ENCODE measurements at places on chromosomes 13 and 19.

DNA sequence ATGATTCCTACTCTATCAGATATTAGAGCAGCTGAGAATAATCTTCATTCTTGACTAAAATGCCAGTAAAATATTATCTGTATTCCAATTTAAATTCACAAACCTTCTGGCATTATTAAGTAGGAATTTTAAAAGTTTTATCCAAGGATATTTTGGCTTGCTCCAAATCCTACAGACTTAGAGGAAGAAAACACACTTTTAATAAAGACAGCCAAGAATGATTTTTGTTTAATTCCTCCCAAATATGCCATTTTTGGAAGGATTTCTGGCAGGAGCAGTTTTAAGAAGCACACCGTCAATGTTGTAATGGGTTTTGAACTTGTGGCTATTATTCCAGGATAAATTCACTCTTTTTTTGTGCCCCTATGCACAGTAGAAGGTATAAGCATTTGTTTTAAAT, 355.1 kb downstream of the SLITRK5 start:
- no peak for DNase-seq

GRCh38 chr19:47419030-47419783, at the start of gene MEIS3:
Gene MEIS3, minus strand, starts transcription at chr19:47419527. Its CDS starts 446 bp downstream, at chr19:47419081.
- DNase-seq: no peak

- DNase-seq: no peak
Measured at GRCh38 chr19:9871626-9872338, 36.7 kb downstream of the PIN1 start.

GRCh38 chr13:42973581-42973980, 18.5 kb downstream of the EPSTI1 start:
- no peak for DNase-seq

DNA sequence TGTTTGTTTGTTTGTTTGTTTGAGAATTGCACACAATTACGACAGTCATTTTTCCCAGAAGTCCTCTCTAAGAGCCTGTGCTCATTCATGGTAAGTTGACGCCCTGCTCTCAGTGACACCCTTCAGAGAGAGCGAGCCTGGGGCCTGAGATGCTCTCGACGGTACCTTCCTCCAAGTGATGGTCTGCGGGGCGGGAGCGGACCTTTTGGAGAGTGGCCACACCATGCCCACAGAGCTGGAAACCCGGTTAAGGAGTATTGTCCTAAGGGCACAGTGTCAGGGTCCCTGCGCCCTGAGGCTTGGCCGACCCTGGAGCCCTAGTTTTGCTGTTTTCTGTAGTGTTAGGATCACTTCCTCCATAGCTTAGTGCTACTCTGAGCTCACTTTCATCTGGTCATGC, 3.6 kb downstream of the POP4 start:
- DNase-seq: no peak

- peak; percentile 37 for DNase-seq
Measured at GRCh38 chr13:113906571-113906970, 42.7 kb upstream of the GAS6 start.

DNA sequence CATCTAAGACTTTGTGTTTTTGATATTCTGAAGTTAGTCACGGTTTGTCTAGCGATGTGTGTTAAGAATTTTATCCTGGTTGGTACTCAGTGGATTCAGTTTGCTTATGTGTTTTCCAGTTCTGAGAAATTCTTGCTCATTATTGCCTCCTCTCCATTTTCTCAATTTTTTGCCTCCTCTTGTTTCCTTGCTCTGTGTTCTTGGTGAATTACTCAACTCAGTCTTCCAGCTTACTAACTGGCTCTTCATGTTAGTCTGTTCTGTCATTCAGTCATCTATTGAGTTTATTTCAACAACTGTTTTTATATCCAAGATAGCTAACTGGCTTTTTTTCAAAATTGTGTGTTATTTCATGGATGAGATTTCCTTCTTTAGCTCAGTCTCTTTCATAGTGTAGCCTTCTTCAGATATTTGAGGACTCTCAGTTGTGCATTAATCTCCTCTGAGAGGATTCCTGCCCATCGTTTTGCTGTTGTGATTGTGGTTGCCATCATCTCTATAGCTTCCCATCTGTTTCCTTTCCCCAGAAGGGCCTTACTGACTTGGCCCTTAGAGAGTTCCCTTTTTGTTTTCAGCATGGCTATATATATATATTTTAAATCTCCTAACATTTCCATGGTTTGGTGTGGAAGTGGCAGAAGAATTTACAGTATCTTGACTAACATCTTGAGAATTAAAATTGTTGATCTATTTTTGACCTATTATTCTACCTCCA, 6.2 kb downstream of the SETDB2 start:
- no peak for DNase-seq

DNA sequence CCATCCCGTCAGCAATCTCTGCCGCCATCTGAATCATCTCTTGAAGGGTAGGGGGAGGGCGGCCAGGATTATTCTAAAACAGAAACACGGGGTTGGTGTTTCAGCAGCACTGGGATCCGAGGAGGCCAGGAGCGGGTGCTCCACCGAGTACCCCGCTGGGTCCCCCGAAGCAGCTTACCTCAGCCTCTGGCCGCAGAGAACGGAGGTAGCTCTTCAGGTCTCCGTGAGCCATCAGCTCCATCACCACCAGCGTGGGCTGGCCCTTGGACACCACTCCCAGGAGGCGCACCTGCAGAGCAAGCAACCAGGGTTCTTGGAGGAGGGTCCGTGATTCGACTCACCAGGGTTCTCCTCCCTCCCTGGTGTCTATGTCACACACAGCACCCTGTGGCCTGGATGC, 53.2 kb downstream of the ZNF557 start:
- no peak for DNase-seq

GRCh38 chr13:66543780-66544179, 686.4 kb downstream of the PCDH9 start:
- no peak for DNase-seq

DNA sequence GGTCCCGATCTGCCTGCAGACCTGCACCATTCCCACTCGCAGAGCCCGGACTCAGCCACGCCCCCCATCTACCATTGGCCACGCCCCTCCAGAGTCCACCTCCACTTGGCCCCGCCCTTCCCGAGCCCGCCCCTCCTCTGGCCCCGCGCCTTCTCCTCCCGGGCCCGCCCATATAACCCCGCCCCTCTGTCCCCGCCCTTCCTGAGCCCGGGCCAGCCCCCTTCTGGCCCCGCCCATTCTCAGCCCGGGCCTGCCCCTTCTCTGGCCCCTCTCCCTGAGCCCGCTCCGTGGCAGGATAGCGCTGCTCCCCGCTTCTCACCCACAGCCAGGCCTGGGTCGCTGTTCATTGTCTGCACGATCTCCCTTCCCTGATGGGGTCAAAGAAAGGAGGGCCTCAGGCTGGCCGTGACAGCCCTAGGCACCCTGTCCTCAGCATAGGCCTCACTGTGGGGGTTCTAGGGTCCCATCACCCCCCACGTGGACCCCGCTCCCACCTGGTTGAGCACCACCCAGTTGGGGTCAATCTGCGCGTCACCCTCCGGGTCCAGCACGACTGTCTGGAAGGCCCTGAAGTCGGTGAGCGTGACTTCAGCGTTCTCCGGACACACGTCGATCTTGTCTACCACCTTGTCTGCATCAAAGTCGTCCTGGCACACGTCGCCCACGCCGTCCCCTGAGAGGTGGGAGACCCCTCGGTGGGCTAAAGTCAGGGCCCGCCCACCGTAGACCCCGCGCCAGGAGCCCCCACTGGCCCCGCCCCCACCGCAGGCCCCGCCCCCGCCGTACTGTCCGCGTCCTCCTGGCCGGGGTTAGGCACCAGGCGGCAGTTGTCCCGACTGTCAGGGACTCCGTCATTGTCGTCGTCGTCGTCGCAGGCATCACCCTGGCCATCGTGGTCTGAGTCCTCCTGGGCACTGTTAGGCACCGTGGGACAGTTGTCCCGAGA, 5.7 kb downstream of the COMP start:
- DNase-seq: peak; percentile 7

GRCh38 chr13:100610391-100611347, 22.1 kb upstream of the GGACT start:
- DNase-seq: no peak

DNA sequence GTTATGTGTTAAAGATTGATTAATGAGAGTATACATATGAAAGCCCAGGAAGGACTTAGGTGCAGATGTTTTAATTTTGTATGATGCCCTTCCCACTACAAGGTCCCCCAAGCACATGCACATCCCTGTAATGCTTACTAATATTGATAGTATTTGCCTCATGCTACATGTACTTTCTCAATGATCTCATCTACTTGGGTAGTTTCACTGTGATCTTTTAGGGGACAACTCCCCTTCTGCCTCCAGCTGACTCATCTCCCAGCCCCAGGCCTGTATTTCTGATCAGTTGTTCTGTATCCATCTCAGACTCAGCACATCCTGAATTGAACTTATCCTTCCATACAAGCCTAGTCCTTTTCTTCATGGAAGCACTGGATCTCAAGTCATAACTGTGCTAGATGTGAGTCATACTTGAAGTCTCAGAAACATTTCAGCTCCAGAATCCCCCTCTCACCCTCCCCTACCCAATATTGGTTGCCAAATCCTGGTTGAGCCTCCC, 49.4 kb upstream of the INTS6 start:
- DNase-seq: no peak

GRCh38 chr13:34001389-34001788, 183.4 kb downstream of the RFC3 start:
- DNase-seq: no peak

GRCh38 chr13:99717959-99718674, 216.8 kb downstream of the TM9SF2 start:
- no peak for DNase-seq

GRCh38 chr19:52170304-52170703, 1.1 kb downstream of the ZNF836 start:
- no peak for DNase-seq

DNA sequence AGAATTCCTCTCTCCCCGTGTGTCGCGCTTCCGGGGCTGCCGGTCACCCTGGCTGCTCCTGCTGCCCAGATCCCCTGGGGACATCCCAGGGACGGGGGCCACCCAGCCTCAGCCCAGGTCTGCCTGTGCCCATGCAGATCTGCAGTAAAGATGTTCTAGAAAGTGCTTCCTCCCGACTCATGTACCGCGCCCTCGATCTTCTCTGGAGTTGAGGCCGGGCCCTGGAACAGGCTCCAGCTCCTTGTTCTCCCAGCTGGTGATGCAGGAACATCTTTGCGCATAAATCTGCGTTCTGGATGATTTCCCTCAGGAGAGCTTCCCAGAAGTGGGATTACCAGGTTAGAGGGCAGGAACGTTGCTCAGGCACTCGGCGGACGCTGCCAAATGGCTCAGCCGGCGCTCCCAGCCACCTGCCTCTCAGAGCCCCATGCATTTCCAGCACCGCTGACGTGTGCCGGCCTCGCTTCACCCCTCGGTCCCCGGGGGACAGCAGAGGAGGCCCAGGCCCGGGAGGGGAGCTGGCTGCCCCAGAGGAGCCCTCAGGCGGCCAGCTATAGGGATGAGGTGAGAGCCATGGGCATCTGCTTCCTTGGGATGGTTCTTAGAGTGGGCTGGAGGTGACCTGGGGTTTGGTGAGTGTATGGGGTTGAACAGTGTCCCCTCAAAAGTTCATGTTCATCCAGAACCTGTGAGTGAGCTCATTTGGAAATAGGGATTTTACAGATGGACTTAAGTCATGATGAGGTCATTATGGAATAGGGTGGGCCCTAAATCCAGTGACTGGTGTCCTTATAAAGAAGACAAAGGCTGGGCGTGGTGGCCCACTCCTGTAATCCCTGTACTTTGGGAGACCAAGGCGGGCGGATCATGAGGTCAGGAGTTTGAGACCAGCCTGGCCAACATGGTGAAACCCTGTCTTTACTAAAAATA, 42.6 kb downstream of the CRTC1 start:
- no peak for DNase-seq

- DNase-seq: no peak
Measured at GRCh38 chr13:78875792-78876580, 217.0 kb upstream of the OBI1 start.

DNA sequence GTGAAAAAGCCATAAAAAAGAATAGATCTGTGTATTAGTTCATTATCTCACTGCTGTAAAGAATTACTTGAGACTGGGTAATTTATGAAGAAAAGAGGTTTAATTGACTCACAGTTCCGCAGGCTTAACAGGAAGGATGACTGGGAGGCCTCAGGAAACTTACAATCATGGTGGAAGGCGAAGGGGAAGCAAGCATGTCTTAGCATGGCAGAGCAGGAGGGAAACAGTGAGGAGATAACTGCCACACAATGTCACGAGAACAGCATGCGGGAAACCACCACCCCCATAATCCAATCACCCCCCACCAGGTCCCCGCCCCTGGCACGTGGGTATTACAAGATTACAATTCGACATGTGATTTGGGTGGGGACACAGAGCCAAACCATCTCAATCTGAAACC, 39.1 kb upstream of the EEF1AKMT1 start:
- no peak for DNase-seq

- DNase-seq: no peak
Measured at GRCh38 chr13:18944501-18945068, 237.0 kb downstream of the TUBA3C start.

- DNase-seq: peak; percentile 83
Measured at GRCh38 chr19:11673608-11674041, 65.1 kb downstream of the ZNF823 start.

- DNase-seq: no peak
Measured at GRCh38 chr13:76983676-76984075, 8.2 kb upstream of the CLN5 start.

DNA sequence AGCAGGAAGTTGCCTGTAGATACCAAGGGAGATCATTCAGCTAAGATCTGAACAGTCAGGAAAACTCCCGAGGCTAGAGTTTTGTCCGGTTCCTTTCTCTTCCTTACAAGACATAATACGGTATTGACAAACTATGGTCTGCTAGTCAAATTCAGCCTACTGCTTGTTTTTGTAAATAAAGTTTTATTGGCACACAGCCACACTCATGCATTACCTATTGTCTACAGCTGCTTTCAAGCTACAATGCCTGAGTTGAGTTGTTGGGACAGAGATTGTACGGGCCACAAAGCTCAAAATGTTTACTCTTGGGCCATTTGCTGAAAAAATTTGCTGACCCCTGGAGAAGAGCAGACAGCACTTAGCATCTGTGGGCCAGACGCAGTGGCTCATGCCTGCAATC, 2.5 kb downstream of the SLC1A6 start:
- DNase-seq: no peak

DNA sequence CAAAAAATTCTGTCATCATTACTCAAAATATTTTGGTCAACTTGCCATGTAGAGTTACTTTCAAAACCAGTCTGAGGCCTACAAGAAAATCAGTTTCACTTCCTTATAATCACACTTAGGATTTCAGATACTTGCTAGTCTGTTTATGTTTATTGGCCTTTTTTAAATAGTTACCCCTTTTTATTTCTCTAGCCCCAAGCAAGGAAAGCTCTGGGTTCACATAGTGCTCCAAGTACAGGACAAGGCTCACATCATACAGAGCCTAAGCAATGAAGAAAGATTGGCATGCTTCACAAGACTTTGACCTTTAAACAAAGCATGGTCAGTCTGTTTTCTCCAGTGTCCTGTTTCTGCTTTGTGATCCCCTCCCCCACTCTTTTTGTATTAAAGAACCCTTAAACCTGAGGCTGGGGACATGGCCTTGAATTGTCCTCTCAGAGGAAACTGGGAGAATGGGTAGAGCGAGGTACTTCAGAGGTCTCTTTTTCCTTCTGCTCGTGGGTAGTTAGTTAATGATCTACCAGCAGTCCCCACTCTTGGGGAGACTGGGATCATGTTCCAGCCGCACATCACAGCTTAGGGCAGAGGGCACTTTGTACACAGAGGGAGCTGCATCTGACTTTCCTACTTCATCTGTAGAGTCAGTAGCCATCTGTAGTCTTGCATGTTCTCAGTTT, 30.7 kb downstream of the CEACAM1 start:
- no peak for DNase-seq

GRCh38 chr13:91922969-91923592, 524.7 kb downstream of the GPC5 start:
- DNase-seq: no peak

GRCh38 chr13:37039896-37040295, 19.6 kb downstream of the SUPT20H start:
- no peak for DNase-seq

GRCh38 chr13:65857942-65858565, 1372.1 kb downstream of the PCDH9 start:
- no peak for DNase-seq
